ENCODE measurements at places on chromosomes 7 and 10.

DNA sequence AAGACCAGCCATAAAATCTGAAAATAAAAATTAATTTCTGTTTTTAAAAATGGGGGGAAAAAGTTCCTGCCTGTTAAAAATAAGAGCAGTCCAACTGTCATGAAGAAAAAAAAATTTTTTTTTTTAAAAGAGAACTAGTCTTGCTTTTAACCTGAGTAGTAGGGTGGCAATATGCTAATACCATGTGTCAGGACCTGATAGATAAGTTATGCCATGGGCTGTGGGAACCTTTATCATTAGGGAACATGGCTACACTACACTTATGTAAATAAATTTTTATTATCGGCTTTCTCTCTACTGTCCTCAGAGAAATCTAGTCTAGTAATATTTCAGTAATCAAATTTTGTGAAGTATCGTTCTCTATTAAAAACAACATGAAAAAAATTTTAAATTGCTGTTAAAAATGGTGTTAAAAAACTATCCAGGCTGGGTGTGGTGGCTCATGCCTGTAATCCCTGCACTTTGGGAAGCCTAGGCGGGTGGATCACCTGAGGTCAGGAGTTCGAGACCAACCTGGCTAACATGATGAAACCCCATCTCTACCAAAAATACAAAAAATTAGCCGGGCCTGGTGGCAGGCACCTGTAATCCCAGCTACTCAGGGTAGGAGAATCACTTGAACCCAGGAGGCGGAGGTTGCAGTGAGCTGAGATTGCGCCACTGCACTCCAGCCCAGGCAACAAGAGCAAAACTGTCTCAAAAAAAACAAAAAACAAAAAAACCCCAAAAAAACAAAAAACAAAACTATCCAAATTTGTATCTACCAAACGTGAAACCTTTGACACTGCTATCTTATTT, 20.7 kb downstream of the NT5C3A start:
- DNase-seq: no peak

GRCh38 chr7:135713836-135714470, 14.0 kb downstream of the SLC13A4 start:
- DNase-seq: no peak

DNA sequence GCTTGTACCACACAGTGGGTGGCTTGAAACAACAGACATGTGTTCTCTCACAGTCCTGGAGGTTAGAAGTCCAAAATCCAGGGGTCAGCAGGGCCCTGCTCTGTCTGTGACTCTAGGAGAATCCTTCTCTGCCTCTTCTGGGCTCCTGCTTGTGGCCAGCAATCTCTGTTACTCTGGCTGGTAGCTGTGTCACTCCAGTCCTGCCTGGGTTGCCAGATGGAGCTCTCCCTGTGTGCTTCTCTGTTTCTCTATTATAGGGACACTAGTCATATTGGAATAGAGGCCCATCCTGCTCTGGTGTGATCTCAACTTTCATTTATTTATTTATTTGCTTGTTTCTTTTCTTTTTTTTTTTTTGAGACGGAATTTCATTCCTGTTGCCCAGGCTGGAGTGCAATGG, 276.6 kb upstream of the GALNT17 start:
- DNase-seq: no peak

DNA sequence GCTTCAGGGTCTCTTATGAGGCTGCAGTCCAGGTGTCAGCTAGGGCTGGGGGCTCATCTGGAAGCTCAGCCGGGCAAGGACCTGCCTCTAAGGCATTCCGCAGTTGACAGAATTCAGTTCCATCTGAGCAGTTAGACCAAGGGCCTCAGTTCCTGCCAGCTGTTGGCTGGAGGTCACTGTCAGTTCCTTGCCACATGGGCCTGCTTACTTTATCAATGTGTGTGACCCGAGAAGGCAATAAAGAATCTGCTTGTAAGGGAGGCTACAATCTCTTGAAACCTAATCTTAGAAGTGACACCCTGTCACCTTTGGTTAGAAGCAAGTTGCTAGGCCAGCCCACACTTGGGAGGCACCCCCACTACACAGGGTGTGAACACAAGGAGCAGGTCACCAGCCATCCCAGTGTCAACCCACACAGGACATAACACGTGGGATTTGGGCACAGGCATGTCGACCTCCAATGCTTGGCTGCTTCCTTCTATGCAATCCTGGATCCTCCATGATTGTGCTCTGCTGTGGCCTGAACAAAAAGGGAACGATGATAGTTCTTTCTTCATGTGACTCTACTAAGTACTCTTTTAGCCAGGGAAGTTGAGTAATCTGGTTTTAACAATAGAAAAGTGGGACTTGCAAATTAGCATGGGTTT, 41.8 kb downstream of the MTURN start:
- no peak for DNase-seq

- DNase-seq: peak; percentile 87
These were observed 27.4 kb downstream of the MINPP1 start for GRCh38 chr10:87531908-87532622.

DNA sequence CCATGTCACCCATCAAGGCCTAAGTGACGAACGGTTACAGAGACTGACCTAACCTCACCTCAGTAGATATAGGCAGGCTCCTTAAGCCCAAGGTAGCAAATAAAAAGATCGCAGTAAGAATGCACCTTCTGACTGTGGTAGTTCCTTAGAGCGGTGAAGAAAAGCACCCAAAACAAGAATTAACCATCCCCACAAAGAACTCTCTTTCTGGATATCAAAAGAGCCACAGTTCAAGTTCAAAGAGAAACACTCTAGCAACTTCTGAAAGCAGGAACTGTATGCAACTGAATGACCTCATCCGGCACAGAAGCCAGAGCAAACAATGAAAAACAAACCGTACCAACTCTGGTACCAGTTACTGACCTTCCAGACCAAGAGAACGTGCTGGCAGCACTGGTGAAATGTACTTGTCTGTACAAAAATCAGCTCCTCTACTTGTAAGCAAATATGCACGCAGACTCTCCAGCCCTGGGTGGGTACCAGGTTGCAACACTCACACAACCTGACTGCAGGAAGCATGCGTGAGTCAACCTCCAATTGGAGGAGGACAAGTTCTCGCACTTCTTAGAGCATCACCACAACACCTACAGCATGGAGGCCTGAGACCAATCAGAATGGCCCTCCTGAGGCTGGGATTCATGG, 202.7 kb downstream of the FAM107B start:
- DNase-seq: peak; percentile 87

DNA sequence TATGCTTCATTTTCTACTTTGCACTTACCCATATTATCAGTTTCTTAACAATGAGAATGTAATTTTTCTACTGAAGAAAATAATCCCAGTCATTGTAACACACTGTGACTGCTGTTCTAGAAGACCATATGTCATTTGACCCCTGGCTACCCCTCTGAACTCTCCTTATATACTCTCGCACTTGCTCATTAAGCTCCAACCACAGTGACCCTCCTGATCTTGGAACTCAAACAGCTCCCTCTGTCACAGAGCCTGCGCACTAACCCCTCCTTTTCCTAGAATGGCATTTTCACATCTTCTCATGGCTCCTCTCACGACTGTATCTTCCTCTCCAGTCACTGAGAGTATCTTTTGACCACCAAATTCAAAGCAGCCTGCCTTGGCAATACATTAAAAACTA, 169.7 kb downstream of the CACNA2D1 start:
- no peak for DNase-seq

DNA sequence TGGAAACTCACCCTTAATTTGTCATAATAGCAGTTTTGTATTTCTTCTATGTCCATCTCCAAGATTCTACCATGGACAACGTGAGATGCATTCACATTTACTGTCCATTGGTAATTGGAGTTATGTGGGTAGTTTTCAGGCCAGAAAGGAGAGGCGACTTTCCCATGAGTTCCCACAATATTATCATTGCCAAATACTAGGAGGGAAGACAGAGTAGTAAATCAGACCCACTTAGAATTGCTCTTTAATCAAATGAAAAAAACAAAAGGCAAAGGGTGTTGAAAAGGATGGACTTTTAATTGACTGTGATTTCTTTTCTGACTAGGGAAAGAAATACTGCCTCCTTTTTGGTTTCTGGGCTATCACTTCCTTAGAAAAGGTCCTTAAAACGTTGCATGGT, 121.7 kb upstream of the RSU1 start:
- DNase-seq: no peak
